HFFc6 (cell line): ENCODE measurements at places on chromosomes 13 and 19. TPM values are rescaled to one million over a fixed set of nuclear protein-coding genes. Genes with fewer than 3 reads are reported as not detected.

DNA sequence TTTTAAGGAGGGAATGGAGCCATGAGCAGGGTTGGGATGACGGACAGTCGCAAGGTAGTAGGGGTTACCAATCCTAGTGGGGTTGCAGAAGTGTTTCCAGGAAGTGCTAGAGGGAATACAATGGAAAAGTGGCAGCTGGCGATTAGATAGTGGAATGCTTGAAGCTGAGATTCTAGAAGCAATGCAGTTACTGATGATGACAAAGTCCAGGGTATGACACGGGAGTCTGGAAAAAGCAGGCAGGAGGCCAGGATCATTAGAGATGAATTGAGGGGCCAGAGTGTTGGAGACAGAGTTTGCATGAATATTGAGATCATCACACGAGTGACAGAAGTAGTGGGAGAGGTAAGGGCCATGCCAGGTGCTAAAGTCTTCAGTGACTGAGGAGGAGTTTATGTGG is 17.3 kb upstream of the KL start:
- no peak for DNase-seq

DNA sequence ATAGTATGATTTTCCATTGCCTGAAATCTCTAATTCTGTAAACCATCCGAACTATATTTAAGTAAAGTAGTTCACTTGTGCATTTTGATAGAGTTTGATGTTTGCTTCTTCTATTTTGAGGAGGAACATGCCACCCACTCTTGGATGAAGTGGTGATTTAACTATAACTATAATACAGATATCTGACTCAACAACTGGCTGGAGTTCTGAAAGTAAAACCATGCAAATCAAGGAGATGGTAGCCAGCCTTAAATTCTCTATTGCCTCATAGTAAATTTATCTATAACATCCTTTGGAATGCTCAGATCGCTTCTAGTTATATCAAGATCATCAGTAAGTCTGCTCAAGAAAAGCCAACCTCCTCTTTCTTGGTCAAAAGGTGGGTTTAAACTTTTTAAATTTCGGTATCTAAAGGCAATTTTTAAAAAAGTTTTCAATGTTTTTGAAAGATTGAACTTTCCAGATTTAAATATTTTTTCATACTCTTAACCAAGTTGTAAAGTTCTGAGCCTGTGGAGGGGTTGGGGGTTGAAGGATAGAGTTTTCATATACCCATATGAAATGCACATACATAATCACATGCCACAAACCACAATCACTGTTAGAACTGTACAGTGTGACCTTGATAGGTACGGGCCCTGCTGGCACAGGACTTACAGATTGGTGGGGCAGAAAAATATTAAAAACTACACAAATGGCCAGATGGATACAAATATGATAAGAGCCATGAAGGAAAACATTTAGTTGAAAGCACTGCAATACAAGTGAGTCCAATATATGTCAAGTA is 90.5 kb upstream of the RFC3 start:
- no peak for DNase-seq

GRCh38 chr13:95269756-95270155 is 31.5 kb downstream of the ABCC4 start:
- DNase-seq: no peak

DNA sequence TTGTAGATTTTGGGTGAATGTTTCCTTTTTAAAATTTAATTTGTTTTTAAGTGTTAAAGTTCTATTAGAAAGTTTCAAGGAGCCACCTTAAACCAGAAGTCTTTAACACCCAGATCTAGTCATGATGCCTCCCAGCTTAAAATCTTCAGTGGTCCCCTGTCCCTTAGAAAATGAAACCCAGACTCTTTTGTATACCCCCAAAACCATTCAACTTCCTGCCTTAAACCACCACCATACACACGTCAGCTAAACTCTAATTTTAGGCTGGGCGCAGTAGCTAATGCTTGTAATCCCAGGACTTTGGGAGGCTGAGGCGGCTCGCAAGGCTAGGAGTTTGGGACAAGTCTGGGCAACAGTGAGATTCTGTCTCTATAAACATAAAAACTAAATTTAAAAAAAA is 37.9 kb downstream of the N4BP2L1 start:
- DNase-seq: no peak

- no peak for DNase-seq
These were observed 316.3 kb downstream of the DLEU7 start for GRCh38 chr13:50527188-50527587.

DNA sequence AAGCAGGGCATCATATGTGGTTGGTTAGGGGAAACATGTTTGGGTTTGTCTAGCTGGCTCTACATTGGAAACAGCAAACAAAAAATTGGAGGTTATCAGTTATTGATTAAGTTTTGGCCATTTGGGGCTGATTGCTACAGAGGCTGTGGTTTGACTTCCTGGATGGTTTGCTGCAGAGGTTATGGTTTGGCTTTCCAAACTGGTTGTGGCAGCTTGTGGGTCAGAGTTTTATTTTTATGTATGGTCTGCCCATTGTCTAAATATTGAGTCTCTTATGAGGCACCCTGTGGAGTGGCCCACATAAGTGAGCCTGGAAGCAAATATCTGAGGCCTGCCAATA is 261.6 kb downstream of the GPC5 start:
- DNase-seq: no peak

Gene CGB7
- total RNA-seq: 0.24 to 2.2 TPM (median 0.86 TPM) in 3 replicates

- no peak for DNase-seq
These were observed 525.0 kb upstream of the SLITRK6 start for GRCh38 chr13:86324191-86324590.

Gene NCR1
- total RNA-seq: not detected in 3 replicates

GRCh38 chr19:2315818-2316353 is 7.9 kb upstream of the LINGO3 start:
- DNase-seq: peak; percentile 39

Gene PLIN4
- total RNA-seq: not detected in 3 replicates

- DNase-seq: no peak
These were observed 70.1 kb downstream of the CAB39L start for GRCh38 chr13:49373716-49374115.

- no peak for DNase-seq
These were observed 7.7 kb upstream of the TEX26 start for GRCh38 chr13:30924721-30925120.

DNA sequence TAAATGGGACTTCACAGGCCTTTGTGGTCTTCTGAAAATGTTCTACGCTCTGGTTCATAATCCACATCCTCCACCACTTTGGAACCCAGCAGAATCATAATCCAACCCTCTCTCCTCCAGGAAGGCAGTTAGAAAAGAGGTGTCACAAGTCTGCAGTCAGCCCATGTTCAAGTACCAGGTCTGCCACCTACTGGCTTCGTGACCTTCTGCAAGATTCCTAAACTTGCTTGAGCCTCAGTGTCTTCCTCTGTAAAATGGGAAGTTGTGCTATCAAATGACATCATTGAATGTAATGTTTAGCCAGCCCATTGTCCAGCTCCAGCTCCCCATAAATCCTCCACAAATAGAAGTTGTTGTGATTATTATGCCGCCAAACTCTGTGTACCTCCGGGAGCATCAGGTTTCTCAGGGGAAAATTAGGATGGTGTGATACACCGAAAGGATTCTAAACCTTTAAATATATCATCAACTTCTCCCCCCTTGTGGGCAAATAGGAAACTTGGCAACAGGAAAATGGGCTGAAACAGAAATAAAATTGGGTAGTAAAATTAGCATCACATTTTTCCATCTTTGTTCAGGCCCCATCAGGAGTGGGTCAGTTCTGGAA is 109.7 kb downstream of the NUFIP1 start:
- peak; percentile 58 for DNase-seq

DNA sequence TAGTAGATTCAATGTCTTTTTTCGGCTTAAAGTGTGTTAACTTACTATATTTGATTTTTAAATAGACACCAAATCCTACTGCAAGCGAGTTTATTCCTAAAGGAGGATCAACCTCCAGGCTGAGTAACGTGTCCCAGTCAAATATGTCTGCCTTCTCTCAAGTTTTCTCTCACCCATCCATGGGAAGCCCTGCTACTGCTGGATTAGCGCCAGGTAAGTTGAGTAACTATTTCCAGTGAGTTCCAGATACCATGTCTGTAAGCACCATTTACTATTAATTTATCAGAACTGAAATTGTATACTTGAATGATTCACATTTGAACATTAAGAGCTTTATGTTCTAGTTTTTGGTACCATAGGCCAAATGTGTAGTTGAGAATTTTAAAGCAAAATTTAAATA is 81.8 kb downstream of the PAN3 start:
- DNase-seq: no peak

GRCh38 chr19:13234518-13234917 is 84.3 kb downstream of the IER2 start:
- DNase-seq: peak; percentile 3

DNA sequence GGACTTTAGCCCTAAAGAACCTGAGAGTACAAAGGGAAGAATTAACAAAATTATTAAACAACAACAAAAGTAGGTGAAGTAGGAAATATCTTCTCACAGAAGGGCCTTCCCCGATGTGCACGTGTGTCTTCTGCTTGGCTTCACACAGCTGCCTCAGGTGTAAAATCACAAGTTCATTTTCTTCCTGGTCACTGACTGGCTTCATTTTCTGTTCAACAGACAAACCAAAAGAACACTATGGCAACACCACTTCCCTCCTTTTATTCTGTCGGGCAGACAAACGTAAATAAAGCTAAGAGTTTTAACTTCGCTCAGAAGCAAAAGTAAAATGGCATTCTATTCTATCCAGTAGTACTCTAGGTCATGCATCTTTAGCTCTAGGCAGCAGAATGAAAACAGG is 140.9 kb downstream of the TBC1D4 start:
- no peak for DNase-seq

Gene OBI1
- 6.5 to 10.4 TPM (median 8.8 TPM) in 3 replicates for total RNA-seq

Gene ZNF235
- total RNA-seq: 1.8 and 2.2 TPM in 2 replicates

Gene ZNF610
- not detected in 3 replicates for total RNA-seq

GRCh38 chr13:67792151-67792676 is 562.1 kb upstream of the PCDH9 start:
- no peak for DNase-seq

GRCh38 chr13:49610176-49610575 is 18.1 kb upstream of the ARL11 start:
- DNase-seq: no peak

DNA sequence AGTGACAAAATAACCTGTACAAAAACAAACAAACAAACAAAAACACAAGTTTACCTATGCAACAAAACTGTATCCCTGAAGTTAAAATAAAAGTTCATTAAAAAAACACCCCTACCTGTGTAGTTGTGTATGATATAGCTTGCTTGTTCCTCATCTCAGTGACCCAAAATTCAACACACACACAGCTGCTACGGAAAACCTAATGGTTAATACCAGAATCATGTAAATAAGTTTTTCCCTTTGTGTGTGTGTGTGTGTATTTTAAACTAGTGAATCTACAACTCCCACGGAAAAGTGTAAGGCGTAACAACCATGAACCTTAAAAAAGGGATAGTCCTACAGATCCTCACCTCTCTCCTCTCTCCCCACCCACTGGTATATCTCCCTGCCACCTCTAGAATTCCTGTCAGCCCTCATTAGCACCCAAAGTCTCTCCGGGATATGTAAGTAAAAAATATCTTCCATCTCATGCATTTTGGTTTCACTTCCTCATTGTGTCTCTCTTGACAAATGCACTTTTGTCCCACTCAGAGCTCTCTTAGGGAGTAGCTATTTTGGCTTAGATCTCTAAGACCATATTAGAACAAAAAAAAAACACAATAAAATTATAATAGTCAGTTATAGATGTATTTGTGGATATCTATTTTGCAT is 2236.5 kb downstream of the PCDH9 start:
- no peak for DNase-seq

Gene PEX11G
- 0.94 to 2.5 TPM (median 1.9 TPM) in 3 replicates for total RNA-seq

Gene RFPL4AL1
- total RNA-seq: not detected in 2 replicates

GRCh38 chr13:99736541-99736940 is 235.0 kb downstream of the ZIC5 start:
- no peak for DNase-seq

Gene GPI
- total RNA-seq: 187 to 254 TPM (median 211 TPM) in 3 replicates

GRCh38 chr19:54168174-54168917 is 4.6 kb downstream of the TMC4 start:
- peak; percentile 76 for DNase-seq

- DNase-seq: no peak
These were observed 204.5 kb upstream of the ATXN8OS start for GRCh38 chr13:69903081-69903480.

- DNase-seq: no peak
These were observed 1.3 kb downstream of the CCDC8 start for GRCh38 chr19:46411925-46412649.

DNA sequence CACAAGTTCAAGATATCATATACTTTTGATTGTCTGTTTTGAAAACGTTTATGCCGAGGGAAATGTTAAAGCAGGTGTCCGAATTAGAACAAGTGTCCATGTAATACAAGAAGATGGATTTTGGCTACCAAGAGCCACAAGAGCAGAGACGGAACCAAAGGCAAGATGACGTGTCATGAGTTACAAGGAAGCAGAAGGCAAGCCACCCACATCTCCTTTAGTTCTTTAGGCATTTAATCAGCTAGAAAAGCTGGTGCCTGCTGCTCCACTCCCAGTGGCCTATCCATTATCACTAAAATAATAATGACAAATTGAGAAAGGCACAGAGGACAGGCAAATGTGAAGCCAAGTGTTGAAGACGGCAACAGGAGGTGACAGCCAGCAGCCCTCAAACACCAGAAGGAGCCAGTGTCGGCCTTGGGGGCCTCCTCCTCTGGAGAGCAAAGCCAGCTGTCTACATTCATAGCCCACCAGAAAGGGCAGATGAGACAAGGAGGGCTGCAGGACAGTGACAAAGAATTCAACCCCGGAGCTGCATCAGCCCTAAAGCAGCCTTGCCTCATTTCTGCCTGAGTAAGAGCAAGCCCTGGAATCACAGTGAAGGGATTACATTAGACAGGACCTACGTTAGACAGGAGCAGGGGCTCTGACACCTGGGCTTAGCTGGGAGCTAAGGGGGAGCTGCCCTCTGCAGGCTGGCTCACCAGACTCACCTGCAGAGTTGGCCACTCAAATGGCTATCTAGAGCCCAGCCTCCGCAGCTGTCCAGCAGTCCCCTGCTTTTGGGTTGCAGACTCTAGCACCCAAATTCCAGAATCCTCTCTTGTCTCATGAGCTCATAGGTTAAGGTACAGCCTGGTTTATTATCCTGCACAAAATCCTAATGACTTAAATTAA is 569.9 kb downstream of the UQCRFS1 start:
- no peak for DNase-seq

- DNase-seq: no peak
These were observed 12.5 kb downstream of the UBXN6 start for GRCh38 chr19:4444765-4445741.

Gene COL5A3
- total RNA-seq: 1.6 to 4.0 TPM (median 2.8 TPM) in 3 replicates

DNA sequence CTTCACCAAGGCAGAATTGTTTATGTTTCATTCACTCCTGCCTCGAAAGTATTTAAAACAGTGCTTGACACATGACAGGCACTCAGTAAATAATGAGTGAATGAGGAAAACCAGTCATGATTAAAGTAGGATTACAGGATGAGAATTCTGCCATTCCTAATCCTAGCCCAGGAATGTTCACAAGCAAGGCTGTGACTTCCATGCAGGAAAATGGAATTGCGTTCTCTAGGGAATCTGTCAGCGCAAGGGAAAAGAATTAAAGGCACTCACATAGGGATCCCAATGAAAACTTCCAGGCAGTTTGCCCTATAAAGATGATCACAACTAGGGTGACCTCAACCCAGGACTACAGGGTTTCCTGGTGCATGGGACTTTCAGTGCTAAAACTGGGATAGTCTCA is 143.4 kb downstream of the CYSLTR2 start:
- DNase-seq: no peak

Gene GNG7
- 0.29 to 0.50 TPM in 2 of 3 replicates, not detected in the other for total RNA-seq
